ENCODE measurements at places on chromosomes 7 and 10.

DNA sequence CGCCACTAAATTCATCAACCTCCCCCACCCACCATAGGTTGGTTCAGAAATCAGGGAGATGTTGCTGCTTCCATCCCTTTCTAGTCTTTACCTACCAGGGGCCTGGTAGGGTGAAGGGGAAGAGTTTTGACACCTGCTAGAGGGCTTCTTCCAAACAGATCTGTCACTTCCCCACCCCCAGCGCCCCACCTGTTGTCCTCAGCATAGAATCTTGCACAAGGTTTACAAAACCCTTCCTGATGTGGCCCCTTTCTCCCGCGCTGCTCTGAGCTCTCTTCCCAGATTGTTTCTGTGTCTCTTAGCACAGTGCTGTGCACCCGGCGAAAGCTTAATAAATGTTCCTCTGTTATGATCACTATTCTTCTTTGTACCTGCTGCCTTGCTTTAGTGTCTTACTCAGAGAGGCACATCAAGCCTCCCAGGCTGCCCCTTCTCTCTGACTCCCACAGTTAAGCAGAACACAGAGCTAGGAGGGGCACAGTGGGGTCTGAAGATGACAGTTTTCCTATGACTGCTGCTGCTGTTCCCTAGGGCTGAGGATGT is 11.2 kb upstream of the C10orf95 start:
- no peak for DNase-seq

- no peak for DNase-seq
These were observed 14.3 kb downstream of the CALML3 start for GRCh38 chr10:5538892-5539651.

DNA sequence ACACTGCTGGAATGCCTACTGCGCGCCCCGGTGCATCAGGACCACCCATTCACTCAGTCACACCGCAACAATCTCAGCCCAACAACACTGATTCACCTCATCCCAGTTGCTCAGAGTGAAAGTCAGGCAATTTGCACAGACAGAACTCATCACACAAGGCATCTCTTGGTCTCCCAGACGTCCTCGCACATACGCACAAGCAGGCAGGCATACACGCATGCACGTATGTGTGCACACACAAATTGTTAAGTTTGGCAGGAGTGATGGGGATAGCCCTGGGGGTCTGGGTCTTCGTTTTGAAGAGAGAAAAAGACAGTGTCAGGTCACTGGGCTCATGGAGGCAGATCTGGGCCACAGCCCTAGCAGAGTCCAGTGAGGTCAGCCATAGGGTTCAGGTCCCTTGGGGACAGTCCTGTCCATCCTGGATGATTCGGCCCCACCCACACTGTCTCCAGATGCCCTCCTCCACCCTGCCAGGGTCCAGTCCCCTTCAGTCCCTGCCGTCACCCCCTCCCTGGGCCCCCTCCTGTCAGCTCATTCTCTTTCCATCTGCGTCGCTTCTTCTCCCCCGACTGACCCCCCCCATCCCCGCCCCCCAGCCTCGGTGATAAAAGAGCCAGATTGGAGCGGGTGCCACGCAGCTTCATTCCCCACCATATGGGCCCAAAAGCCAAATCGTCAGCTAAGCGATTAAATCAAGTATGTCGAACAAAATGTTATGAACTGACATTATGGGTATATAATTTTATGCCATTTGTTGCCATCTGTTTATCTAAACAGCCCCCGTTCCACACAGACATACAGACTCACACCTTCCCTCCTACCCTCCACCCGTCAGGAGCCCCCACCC is 48.5 kb upstream of the SLF2 start:
- DNase-seq = no peak

DNA sequence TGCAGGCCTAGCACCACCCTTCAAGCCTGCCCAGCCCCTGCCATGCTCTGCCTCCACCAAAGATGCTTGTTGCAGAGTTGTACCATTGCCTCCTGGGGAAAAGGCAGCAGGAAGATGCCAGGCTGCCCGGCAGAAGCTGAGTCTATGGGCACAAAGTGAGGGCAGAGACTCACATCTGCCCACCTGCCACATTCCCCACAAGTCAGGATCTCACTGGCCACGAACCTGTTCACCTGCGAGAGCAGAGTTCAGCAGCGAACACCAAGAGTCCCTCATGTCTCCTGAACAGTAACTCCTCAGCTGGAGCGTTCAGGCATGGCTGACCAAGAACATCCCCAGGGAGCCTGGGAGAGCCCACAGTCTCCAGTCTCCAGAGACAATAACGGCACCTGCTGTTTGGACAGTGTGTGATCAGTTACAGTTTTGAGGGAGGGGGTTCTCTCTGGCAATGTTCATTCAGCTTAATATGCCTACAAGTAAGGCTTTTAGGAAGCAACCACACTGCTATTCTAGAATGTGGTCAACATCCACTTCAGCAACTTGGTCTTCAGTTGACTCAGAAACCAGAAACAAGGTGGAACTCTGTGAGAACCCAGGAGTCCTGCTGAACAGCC is 78.5 kb downstream of the GRID1 start:
- no peak for DNase-seq

All from NCI-H460 (cell line).